Retinal pigment epithelial cell (primary cell): ENCODE measurements at places on chromosomes 12 and 14.

- DNase-seq, result no peak
These were observed 64.3 kb downstream of the PCNX1 start for GRCh38 chr14:70971560-70971959.

DNA sequence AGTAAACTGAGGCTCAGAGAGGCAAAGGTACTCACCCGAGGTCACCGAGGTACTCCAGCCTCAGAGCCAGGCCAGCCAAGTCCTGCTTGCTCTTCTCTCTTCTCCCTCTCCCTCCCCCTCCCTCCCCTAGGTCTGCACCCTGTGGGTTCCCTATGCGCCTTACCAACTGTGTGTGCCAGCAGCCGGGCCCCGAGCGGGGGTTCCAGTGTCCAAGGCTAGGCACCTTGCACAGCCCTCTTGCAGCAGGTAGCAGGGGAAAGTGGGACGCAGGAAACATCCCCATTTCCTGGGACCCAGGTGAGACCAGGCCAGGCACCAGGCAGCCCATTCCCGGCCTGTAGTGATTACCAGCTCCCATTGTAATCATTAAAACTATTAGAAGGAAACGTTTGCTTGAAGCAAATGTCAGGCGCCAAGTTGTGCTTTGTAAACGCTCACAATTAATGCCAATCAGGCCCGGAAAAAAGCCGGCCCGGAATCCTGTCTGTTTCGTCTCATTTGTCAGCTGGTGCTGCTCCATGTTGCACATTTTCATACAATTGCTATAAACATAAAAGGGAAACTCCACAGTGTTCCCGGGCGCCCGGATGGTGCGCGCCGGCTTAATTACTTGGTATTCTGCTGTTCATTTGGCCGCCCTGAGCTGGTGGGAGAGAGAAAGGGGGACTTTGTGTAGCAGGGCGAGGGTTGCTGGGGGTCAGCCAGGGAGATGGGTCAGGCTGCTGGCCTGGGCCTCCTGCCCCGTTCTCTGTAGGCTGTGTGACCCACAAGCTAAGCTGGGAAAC, 11.9 kb downstream of the FAM222A start:
- no peak for DNase-seq

- DNase-seq, result no peak
These were observed 24.3 kb downstream of the SPPL3 start for GRCh38 chr12:120879718-120880300.

GRCh38 chr12:89779090-89779489, 70.5 kb upstream of the ATP2B1 start:
- no peak for DNase-seq

DNA sequence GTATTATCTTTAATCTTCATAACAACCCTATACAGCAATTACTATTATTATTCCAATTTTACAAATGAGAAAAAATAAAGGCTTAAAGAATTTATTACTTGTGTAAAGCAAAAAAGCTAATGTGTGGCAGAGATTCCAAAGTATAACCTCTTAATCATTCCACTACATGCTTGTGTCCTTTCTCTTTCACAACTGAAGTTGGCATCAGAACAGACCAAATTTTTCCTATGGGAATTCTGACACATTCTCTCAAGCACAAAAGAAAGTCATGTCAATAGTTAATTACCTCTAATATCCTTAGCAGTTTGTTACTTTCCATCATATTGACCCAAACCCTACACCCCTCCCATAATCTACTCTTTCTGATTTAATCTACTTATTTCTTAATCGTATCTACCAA, 86.7 kb downstream of the BCL2L14 start:
- DNase-seq, result no peak

DNA sequence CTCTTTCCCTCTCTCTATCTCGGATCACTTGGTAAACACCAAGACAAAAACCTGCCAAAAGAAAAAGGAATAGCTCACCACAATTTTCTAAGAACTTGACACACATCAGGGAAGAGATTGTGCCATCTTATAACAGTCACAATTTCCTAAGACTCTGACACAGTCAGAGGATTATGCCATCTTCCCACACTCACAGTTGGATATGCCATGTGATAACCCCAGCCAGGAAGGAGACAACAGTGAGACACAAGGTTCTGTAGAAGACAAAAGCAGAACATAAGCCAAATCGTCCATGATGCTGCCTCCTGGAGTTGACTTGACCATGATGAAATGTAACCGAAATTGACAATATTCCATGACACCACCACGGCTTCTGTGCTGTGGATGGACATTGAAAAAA, 2.8 kb upstream of the CLEC9A start:
- no peak for DNase-seq

- peak; percentile 20 for DNase-seq
These were observed 197.5 kb upstream of the TMEM132C start for GRCh38 chr12:128069359-128069997.

DNA sequence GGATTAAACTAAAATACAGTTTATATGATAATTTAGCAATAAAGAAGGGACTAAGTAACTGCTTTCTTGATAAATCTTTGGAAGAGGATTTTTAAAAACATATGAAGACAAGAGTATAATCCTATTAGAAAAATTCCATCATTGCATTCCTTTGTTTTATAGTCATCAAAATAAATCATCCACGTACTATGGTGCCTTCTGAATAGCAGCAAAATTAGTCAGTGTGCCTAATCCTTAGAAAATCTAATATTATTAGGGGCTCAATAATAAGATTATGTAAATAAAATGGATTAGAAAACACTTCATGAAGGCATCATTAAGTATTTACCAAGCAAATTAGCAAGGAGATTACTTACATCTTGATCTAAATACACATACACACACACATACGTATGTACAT, 102.1 kb downstream of the KCNH5 start:
- DNase-seq, result peak; percentile 54

- no peak for DNase-seq
These were observed 29.2 kb upstream of the FOS start for GRCh38 chr14:75249251-75249957.

DNA sequence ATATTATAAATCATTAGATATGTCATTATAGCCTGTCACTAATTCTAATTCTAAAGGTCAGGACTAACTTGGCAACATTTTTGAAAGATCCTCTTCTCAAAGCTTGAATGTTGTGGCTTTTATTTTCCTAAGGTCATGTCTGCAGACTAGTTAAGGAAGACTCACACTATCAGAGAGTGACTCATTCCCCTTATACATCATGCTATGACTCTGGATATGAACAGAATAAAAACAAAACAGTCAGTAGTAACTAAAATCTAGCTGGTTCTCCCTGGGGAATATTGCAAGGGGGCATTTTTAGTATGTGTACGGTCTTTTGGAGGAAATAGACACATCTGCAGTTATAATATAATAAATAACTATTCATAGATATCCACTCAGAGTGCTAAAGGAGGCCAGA, 170.6 kb downstream of the SLC2A13 start:
- no peak for DNase-seq

- DNase-seq, result no peak
These were observed 8.1 kb downstream of the KCNJ8 start for GRCh38 chr12:21766403-21766802.

DNA sequence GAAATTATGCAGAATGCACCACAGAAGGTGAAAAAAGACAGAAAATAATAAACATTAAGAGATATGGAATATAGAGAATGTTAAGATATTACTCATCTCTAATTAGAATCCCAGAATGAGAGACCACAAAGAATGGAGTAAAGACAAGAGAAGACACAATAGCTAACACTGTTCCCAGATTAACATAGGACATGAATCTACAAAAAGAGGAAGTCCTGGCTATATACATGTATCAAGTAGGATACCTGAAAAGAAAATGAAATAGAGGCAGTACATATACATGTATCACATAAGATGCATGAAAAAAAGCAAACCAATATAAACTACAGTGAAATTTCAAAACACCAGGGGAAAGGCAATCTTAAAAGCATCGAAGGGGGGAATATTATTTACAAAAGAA, 5.6 kb upstream of the EPS8 start:
- no peak for DNase-seq

GRCh38 chr12:108667349-108667748, 33.7 kb upstream of the SELPLG start:
- DNase-seq, result no peak

- no peak for DNase-seq
These were observed 47.8 kb downstream of the ADGRD1 start for GRCh38 chr12:131001493-131001892.

DNA sequence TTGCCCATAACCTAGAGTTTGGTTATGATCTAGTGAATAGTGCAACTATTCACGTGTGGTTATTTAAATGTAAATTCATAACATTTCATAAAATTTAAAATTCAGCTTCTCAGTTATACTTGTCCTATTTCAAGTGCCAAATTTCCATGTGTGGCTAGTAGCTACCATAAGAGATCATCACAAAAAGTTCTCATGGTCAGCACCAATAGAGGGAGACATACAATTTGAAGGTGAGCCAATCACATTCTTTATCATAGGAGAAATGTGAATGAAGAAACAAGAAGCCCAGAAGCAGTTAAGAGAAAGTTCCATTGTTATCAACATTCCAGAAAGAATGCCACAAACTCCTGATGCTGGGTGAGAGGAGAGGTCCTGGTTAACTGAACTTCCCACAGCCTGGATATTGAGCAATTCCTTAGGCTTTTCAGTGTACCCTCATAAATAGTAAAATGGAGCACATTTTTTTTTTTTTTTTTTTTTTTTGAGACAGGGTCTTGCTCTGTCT, 892.9 kb upstream of the USP15 start:
- no peak for DNase-seq

DNA sequence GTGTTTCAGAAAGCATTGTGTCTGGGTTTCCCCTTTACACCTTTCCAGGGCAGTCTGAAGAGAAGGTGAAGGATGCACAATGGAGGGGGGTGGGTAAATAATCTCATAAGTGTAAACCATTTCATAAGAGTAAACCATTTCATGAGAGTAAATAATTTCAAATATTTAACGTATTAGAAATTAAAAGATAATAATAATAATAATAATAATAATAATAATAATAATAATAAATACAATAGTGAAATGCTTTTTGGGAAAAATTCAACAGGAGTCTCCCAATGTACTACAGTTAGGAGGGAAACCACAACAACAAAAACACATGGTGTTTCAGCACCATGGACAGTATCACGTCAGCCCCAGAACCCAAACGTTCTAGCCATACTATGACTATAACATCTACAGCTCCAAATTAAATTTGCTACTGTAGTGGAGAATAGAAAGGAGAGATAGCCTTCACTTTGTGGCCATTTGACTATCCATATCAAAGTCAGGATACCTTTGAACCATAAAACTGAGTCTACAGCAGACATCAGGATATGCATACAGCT, 691.8 kb downstream of the BCL11B start:
- no peak for DNase-seq

DNA sequence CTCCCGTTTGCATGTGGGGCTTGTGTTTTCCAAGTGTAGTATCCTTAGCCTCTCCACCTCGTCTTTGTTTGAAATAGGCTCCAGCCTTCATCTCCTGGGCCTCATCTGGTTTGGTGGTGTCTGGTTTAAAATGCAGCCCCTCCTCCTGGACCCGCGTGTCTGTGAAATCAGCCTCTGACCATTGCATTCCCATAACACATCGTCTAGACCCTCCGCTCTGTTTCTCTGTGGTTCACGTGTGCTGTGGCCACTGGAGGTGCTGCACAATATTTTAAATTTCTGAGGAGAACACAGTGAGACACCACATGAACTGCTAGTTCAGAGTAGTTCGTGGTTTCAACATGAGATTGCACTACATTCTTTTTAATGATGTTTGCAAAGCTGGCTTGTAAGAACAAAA, 35.6 kb downstream of the UBE3B start:
- DNase-seq, result no peak

DNA sequence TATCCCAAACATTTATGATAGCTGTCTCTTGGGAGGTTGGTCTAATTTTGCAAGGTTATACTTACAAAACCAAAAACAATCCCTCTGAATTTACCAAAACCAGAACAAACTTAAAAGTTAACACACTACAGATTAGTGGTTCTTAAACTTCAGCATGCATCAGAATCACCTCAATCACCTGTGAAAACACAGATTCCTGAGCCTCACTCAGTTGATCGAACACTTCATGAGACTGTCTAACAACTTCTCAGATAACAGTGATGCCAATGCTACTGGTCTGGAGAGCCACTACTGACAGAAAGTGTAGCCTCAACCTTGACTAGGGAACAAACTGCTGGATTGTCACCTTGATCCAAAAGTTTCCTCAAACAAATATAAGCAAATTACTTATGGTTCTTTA, 44.2 kb downstream of the ATP2B1 start:
- no peak for DNase-seq

GRCh38 chr12:100715976-100716944, 78.3 kb upstream of the ANO4 start:
- no peak for DNase-seq

DNA sequence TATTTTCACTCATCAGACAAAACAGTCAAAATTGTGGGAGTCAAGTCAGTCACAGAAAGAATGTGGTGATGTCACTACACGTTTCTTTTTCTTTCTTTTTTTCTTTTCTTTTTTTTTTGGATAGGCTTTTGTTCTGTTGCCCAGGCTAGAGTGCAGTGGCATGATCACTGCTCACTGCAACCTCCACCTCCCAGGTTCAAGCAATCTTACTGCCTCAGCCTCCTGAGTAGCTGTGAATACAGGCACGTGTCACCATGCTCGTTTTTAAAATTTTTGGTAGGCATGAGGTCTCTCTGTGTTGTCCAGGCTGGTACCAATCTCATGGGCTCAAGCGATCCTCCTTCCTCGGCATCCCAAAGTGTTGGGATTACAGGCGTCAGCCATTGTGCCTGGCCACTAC, 2.3 kb downstream of the CLECL1 start:
- no peak for DNase-seq

DNA sequence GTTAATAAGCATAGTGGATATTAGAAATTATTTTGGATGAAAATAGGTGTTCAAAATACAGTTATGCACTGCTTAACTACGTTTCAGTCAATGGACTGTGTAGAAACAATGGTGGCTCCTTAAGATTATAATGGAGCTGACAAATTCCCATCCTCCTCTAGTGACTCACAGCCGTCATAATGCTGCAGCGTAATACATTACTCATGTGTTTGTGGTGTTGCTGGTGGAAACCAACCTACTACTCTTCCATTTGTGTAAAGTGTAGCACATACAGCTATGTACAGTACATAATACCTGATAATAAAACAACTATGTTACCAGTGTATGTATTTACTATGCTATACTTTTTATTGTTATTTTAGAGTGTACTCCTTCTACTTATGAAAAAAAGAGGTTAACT, 111.2 kb upstream of the TMCC3 start:
- DNase-seq, result peak; percentile 85

GRCh38 chr12:65728455-65728847, 95.8 kb upstream of the HMGA2 start:
- DNase-seq, result no peak

- DNase-seq, result no peak
These were observed 16.1 kb downstream of the FSCB start for GRCh38 chr14:44490966-44491365.

DNA sequence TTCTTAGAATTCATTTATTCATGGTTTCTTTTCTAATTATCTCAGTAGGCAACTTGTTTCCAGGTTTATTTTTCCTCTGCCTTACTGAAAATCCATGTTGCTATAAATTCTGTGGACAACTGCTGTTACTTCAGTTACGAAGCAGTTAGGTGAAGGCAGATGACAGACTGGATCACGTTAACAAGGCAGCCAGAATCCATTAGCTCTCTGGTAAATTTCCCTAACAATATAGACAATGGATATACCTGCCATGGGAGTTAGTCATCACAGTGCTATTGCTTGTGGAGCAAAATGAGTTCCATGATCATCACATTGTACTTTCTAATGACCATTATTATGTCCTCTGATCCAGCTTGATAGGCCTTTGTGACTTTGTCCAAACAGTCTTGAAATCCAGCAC, 291.5 kb downstream of the NELL2 start:
- DNase-seq, result no peak
